HuH-7.5 (cell line): ENCODE measurements at places on chromosomes 12 and 14.

GRCh38 chr14:67456732-67457131 lies 31.8 kb downstream of the TMEM229B start:
- no peak for DNase-seq

DNA sequence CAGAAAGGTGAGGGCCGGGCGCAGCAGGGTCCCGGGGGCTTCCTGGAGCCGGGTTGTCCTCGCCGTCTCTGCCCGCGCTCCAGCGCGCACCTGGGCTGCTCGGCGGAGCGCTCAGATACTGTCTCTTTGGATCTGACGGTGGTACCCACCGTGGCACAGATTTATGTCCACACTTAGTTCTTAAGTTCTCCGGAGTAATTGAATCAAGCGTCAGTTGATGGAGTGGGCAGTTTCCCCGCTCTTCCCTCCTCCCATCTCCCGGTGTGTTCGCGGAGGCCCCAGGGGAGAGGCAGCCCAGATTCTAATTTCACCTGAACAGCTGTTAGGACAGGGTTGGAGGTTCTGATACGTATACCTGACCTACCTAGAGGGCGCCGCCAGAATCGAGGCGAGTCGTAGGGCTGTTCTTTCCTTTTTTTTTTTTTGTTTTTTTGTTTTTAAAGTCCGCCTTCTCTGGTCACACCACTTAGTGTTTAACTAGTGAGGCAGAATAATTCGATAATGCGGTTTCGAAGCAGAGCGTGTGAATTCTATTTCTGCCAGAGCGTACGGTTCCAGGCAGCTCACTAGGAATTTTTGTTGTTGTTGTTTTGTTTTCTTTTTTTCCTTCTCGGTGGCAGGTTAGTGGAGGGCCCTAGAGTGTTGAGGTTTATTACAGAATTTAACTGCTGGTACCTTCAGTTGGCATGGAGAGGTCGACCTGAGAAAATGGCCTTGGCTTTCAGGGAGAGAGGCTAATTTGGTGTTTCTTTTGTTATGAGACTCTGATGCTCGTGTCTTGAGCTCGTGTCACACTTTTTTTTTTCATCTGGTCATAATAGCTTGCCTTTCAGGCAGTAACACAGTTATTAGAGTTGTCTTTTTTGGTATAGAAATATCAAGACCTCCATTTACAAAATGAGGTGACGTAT lies 22.3 kb upstream of the GNS start:
- DNase-seq = peak; percentile 47

DNA sequence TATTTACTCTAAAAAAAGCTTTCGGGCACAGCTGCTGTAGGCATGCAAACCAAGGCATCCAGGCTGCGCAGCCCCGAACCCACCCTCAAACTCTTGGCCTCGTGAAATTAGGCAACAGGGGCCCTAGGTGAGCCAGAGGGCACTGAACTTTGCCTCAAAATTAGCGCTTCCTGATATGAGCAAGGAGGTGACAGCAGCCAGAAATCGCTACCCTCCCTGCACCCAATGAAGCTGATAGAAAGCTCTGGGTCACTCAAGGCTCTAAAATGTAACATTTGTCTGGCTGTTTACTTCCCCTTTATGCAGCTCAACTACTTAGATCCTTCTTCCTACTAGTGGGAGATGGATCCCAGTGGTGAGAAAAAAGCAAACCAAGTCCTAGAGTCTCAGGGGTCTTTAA lies 61.8 kb downstream of the PITPNM2 start:
- no peak for DNase-seq

GRCh38 chr14:22131749-22132476 lies 457.1 kb downstream of the DAD1 start:
- no peak for DNase-seq

DNA sequence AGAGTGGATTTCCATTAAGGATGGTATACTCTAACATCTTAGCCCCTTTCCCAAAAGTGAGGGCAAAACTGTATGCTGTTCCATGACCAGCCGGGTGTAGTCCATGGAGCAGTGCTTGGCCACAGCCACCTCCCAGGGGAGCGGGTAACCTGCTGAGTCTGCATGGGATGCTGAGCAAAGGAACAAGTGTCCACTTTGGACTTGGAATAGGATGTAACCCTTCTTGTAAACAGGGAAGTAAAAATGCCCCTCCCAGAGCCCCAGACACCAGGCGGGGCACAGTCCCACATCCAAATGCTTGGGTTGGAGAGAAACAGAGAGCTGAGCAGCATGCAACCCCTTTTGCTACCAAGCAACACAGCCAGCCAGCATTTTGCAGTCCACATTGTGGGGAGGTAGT lies 65.6 kb downstream of the ACTN1 start:
- no peak for DNase-seq

- DNase-seq = no peak
These were observed 580.2 kb downstream of the ETNK1 start for GRCh38 chr12:23204933-23205778.

DNA sequence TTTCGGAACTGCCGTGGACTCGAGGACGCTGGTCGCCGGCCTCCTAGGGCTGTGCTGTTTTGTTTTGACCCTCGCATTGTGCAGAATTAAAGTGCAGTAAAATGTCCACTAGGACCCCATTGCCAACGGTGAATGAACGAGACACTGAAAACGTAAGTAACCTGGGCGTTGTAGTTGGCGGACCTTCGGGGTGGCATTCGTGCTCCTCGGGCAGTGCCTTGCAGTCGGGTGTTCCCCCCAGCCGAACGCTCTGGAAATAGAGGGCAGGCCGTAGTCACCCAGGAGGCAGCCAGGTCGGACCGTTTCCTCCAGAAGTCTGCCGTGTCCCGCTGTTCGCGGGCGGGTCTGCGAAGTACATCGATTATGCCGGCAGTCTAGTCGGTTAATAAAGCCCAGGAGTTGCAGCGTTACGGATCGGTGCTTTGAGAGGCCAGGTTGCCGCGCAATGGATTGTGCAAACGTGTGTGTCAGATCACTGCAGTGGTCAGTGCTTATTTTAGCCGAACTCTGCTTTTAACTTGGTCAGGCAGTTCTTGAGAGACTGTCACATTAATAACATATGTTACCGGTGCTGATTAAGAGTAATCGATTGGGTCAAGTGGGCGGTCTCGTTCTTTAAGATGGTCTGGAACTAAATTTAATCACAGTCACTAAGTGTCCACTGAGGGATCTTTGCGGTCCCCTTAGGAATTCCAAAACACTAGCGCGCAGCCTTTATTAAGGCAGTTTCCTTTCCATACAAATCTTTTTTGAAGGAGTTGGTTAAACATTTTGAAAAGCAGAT lies 906 bp downstream of the MARK3 start:
- DNase-seq = peak; percentile 29

GRCh38 chr12:115213118-115213517 lies 529.1 kb upstream of the TBX3 start:
- no peak for DNase-seq

DNA sequence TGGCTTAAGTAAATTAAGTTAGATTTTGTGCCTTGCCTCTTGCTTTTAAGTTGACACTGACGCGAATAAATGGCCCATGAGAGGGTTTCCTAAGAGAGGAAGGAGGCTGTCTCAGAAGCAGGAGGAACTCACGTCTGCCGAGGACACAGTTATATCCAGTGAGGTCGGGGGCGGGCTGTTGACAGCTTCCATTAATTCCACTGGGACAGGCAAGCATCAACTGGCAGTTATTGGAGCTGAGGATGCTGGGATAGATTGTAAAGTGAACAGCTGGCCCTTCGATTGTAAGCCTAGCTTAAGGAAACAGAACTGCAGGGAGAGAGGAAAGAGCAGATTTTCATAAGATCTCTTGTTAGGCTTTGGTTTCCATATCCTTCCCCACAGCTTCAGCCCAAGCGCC lies 399.2 kb downstream of the IPO8 start:
- no peak for DNase-seq
